ENCODE measurements at places on chromosomes 16 and 17. TPM values are rescaled to one million over a fixed set of nuclear protein-coding genes. Genes with fewer than 3 reads are reported as not detected.

The LIMD2 gene
- 69.0 TPM for total RNA-seq

The NRN1L gene
- not detected for total RNA-seq

DNA sequence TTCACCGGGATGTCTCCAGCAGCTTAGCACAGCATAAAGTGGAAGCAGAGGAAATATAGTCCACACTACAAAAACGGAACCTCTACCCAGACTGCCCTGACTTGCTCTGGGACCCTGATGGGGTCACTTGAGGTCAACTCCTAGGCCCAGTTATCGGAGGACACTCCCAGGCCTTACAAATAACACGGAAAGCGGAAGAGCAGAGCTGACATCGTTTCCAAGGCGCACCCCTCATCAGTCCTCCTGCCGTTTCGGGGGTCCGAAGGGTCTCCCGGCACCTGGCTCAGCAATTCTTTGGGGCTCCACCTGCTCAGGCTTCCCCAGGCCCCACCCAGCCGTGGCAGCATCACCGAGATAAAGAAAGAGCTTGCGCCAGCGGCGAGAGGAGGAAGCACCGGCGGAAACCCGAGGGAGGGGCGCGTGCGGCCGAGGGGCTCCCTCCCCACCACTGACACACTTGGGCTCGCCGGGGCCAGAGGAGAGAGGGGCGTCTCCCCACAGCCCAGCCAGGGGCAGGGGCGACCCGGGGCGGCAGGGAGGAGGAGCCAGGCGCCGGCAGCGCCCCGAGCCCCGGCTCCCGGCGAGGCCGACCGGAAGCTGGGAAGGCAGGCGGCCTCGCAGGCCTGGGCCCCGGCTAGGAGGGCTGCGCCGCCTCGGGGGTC lies 727 bp downstream of the CORO7 start:
- DNase-seq = peak; percentile 43

GRCh38 chr16:81707411-81708265 lies 71.5 kb upstream of the PLCG2 start:
- peak; percentile 59 for DNase-seq

GRCh38 chr16:28526201-28527099 lies 12.3 kb downstream of the NUPR1 start:
- no peak for DNase-seq
